ENCODE measurements at places on chromosomes 5 and 9.

GRCh38 chr9:95336281-95336680, 18.8 kb upstream of the FANCC start:
- no peaks in the 10 kb centered on the region for H3K4me1 ChIP-seq
- no peak overlapping the region for H3K4me3 ChIP-seq
- no peaks in the 10 kb centered on the region for H3K36me3 ChIP-seq
- no peak overlapping the region for H3K27ac ChIP-seq
- DNase-seq, result peak; percentile 29

DNA sequence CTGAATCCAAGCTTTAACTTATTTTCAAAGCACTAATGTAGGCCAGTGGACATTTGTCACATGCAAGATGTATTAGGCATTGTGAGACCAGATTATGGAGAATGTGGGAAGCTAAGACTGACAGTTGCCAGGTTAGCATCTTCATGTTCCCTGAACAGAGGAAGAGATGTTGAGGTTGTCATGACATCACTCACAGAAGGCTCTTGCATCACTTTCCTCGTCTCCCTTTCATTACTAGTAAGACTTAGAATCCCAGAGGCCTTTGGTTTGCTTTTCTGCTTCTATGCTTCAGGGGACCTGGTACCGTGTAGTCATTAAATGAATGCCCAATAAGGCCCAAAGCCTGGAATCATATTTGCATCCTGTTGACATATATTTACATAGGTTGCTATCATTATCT, 76.4 kb upstream of the RPS23 start:
- peaks cover 17% of the 10 kb centered on the region for H3K4me1 ChIP-seq
- H3K27ac ChIP-seq, result no peak overlapping the region
- DNase-seq, result no peak
- no peaks in the 10 kb centered on the region for H3K27me3 ChIP-seq
- H3K4me3 ChIP-seq, result no peak overlapping the region

GRCh38 chr9:101512116-101512515, 21.5 kb upstream of the RNF20 start:
- H3K27ac ChIP-seq, result no peak overlapping the region
- no peak for DNase-seq
- H3K4me1 ChIP-seq, result no peaks in the 10 kb centered on the region
- no peak overlapping the region for H3K4me3 ChIP-seq
- no peaks in the 10 kb centered on the region for H3K36me3 ChIP-seq

DNA sequence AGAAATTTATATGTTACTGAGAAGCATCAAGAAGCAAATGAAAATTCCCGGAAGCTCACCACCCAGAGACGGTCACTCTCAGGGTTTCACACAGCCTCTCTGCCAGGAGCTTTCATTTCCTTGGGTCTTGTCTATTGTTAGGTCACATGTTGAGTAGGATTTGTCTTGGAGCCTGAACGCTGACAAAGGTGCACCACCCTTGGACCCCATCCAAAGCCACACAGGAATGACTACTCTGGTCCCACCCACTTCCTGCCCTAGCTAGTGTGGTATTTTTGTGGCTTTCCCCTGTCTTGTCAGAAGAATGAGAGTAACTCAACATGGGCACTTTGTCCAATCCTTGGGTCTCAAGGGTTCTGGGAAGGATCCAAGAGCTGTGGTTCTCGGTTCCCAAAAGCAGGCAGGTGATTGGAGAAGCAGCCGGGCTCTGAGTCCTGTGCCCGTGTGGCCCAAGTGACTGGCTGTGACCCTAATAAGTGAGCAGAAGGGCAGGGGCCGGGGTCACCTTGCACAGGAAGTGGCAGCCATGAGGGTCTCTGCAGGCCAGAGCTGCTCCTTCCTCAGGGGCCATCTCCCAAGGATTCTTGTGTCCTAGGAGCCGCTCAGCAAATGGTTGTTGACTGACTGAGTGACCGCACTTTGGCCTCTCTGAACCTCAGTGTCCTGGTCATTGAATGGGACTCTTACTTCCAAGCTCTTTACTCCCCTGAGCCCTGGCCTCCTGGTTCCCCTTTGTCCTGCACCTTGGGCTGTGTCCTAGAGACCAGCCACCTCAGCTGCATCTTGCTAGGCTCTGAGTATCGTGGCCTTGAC, 6.9 kb downstream of the FGD3 start:
- no peaks in the 10 kb centered on the region for H3K36me3 ChIP-seq
- H3K4me1 ChIP-seq, result peaks cover 88% of the 10 kb centered on the region
- peak; percentile 67 for DNase-seq
- H3K4me3 ChIP-seq, result peak overlapping the region; percentile 55
- no peaks in the 10 kb centered on the region for H3K27me3 ChIP-seq

DNA sequence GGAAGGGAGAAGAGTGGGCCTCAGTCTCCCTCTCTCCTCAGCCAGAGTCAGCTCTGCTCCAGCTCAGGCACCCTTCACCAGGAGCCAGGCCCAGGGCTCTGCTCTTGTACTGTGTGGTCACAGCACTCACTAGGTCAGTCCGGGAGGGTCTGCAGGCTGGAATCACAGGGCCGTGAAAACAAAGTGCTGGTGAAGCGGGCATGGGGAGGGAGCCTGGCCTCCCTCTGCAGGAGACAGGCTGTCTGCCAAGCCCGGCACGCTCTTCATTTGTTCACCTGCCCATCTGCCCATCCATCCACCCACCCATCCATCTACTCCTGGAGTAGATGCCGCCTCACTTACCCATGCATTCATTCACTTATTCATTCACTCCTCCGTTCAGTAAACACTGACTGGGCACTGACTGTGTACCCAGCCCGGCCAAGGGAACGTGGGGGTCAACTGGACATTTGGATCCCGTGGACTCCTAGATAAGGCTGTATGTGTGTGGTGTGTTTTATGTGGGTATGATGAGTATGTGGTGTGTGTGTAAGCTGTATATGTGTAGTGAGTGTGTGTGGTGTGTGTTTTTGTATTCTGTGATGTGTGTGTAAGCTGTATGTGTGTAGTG, 3.6 kb downstream of the SPAAR start:
- no peak overlapping the region for H3K27ac ChIP-seq
- H3K36me3 ChIP-seq, result no peaks in the 10 kb centered on the region
- no peaks in the 10 kb centered on the region for H3K27me3 ChIP-seq
- DNase-seq, result no peak

DNA sequence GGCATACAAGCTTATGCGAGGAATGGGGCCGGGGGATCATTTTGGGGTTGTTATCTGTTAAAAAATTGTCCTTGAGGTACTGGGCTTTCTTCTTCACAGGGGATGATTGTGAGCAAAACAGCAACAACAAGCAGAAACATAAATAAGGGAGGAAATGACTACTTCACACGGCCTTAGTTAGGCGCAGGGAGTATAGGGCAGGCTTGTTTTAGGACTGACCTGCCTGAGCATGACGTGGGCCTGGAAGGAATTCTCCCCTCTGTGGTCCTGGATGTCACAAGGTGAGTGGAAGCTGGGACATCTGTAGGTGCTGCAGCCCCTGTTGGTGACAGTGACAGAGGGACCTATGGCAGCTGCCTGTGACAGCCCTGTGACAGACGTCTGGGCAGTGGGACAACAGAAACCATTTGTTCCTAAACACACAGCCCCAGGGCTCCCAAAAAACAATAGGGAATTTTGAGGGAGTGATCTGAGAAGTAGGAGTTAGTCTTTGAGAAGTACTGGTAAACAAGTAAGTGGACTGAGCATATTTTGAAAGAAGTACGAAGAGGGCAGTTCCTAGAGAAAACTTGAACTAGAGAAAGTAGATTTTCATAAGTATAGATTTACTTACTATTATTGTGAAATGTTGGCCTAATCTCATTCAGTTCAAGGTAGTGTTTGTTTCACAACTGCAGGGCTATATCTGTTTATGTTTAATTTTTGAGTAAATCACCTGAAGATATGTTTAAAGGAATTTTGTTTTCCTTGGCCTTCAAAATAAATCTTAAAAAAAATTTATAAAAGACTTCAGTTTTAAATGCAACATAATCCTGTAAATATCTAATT, 113.1 kb downstream of the KDM4C start:
- no peak overlapping the region for H3K27ac ChIP-seq
- H3K4me3 ChIP-seq, result no peak overlapping the region
- H3K27me3 ChIP-seq, result no peaks in the 10 kb centered on the region
- H3K4me1 ChIP-seq, result no peaks in the 10 kb centered on the region
- H3K36me3 ChIP-seq, result no peaks in the 10 kb centered on the region

DNA sequence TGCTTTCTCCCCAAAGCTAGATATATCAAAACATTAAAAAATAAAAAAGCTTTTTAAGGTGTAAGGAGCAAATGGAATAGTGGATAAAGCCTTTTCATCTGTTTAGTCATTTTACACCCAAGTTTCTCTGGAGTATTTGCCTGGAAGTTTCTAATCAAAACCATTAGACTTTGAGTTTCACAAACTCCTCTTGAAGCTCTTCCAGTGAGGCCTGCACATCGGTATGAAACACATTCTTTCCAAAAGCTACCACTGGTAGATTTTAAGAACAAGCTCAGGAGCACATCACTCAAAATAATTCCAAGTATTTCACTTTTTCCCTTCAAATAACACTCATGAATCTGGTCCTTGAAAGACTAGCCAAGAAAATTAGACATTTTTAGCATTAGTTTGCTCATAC, 5.7 kb downstream of the TRIM52 start:
- no peak for DNase-seq
- H3K4me3 ChIP-seq, result no peak overlapping the region
- no peaks in the 10 kb centered on the region for H3K27me3 ChIP-seq
- H3K4me1 ChIP-seq, result peaks cover 28% of the 10 kb centered on the region
- H3K27ac ChIP-seq, result no peak overlapping the region

GRCh38 chr5:179131321-179131835, 71.2 kb downstream of the ZNF354C start:
- no peaks in the 10 kb centered on the region for H3K4me1 ChIP-seq
- no peak overlapping the region for H3K4me3 ChIP-seq
- no peaks in the 10 kb centered on the region for H3K27me3 ChIP-seq
- H3K27ac ChIP-seq, result no peak overlapping the region
- no peaks in the 10 kb centered on the region for H3K36me3 ChIP-seq
- no peak for DNase-seq

GRCh38 chr9:79353856-79354520, 217.8 kb upstream of the TLE4 start:
- H3K27me3 ChIP-seq, result no peaks in the 10 kb centered on the region
- no peak overlapping the region for H3K4me3 ChIP-seq
- H3K36me3 ChIP-seq, result no peaks in the 10 kb centered on the region
- no peaks in the 10 kb centered on the region for H3K4me1 ChIP-seq
- no peak overlapping the region for H3K27ac ChIP-seq

- no peaks in the 10 kb centered on the region for H3K4me1 ChIP-seq
- no peaks in the 10 kb centered on the region for H3K27me3 ChIP-seq
- no peak for DNase-seq
- H3K27ac ChIP-seq, result no peak overlapping the region
Measured at GRCh38 chr5:10536931-10537579, 26.8 kb upstream of the ANKRD33B start.

DNA sequence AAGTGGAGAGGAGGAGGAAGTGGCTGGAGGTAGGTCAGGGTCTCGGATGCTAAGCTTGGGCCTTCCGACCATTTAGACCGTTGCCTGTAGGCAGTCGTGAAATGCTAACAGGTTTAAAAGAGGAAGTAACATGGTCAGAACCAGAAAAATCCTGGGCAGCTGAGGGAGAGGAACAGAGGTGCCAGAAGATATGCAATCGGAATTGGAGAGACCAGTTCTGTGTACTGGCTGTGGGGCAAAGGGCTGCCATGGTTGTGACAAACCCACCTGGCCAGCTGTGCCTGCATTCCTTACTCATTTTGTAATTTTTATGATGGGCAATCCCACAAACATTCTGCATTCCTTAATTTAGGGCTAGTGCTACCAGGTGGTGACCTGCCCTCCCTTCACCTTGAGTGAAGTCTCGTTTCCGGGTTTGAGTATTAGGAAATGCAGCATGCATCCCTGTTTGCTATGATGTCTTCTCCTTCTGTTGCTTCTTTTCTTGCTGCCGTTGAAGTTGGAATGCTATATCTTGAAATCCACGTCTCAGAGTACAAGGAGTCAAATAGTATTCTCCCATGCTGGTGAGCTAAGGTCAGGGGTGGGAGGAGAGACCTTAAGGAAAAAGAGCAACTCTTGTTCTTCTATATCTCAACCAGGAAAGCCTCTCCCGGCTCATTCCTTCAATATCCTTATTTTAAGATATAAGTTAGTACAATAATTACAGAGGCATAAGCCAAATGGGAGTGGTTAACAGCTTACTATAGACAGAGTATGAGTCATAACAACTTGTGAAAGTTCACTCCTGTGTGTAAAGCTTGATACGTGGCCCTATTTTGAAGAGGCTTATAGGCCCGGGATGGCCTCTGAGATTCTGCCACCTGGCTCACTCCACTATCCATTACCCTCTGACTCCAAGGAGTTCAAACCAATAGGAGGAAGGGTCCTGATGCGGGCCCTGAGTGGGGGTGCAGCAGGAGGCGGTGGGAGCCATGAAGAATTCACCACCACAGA, 37.0 kb downstream of the B4GALT1 start:
- H3K27me3 ChIP-seq, result no peaks in the 10 kb centered on the region
- peaks cover 3% of the 10 kb centered on the region for H3K4me1 ChIP-seq
- no peak overlapping the region for H3K27ac ChIP-seq

DNA sequence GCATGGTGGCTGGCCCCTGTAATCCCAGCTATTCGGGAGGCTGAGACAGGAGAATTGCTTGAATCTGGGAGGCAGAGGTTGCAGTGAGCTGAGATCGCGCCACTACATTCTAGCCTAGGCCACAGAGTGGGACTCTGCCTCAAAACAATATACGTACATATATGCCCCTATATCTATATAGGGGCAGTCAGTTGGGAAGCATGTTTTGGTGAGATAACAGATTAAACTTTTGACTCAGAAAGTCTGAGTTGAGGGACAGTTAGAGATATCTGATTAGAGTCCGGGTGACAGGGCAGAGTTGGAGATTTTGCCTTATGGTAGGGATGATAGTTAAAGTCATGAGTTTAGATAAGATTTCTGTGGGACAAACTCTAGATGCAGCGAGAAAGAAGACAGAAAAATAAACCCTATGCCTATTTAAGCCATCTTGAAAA, 71.8 kb upstream of the ALDH1A1 start:
- DNase-seq, result no peak
- H3K27ac ChIP-seq, result no peak overlapping the region
- no peaks in the 10 kb centered on the region for H3K4me1 ChIP-seq
- no peak overlapping the region for H3K4me3 ChIP-seq

DNA sequence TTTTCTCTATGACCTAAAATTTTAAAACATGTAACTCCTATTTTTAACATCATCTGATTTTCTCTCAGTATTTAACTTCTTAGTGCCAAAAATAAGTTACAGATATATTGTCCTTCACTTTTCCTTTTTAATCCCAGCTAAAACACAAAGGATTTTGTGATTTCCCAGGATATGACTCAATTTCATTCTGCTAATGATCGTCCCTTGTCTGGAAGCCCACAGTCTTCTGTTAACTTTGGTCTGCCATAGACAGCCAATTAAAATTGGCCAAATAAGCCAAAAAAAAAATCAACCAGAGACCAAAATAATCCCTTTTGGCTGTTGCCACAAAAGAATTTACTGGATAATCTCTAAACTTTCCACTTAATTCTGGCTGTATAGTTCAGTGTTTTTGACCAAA, 124.5 kb upstream of the FST start:
- H3K27ac ChIP-seq, result no peak overlapping the region
- H3K36me3 ChIP-seq, result no peaks in the 10 kb centered on the region
- no peaks in the 10 kb centered on the region for H3K4me1 ChIP-seq
- H3K4me3 ChIP-seq, result no peak overlapping the region
- no peak for DNase-seq

GRCh38 chr9:23258569-23258968, 567.5 kb downstream of the ELAVL2 start:
- DNase-seq, result no peak
- H3K36me3 ChIP-seq, result no peaks in the 10 kb centered on the region
- no peak overlapping the region for H3K27ac ChIP-seq
- H3K27me3 ChIP-seq, result no peaks in the 10 kb centered on the region
- no peaks in the 10 kb centered on the region for H3K4me1 ChIP-seq
